Activated effector memory CD4-positive, alpha-beta T cell treated with anti-CD3 and anti-CD28 coated beads, Interleukin-2, amount 50 U/mL, for 16 hours (primary cell): ENCODE measurements at places on chromosomes 7 and 10.

DNA sequence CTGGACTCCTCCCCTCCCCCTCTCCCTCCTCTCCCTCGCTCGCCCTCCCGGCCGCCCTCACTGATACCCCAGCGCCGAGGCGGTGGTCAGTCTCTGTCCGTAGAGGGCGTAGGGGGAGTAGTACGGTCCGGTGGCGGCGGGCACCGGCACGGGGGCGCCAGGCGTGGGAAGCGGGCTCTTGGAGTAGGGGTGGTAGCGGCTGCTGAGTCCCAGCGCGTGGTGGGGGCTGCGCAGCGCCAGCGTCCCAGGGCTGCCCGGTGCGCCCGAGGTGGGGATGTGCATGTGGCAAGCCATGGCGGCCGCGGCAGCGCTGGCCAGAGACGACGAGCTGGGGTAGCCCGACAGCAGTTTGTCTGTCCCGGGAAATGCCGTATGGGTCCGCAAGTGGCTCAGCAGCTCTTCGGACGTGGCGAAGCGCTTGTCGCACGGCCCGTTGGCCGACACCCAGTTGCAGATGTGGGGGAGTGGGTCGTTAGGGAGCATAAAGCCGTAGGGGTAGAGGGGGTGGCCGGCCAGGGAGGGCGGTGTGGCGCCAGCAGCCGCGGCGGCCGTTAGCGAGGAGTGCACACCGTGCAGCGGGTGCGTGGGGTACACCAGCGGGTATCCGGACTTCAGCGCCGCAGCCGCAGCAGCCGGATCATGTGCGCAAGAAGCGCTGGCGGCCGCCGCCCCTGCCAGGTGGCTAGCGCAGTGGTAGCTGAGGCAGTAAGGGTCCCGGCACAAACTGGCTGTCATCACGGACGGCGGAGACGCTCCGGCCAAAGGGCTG is 2.7 kb downstream of the ZNF503 start:
- DNase-seq: no peak

DNA sequence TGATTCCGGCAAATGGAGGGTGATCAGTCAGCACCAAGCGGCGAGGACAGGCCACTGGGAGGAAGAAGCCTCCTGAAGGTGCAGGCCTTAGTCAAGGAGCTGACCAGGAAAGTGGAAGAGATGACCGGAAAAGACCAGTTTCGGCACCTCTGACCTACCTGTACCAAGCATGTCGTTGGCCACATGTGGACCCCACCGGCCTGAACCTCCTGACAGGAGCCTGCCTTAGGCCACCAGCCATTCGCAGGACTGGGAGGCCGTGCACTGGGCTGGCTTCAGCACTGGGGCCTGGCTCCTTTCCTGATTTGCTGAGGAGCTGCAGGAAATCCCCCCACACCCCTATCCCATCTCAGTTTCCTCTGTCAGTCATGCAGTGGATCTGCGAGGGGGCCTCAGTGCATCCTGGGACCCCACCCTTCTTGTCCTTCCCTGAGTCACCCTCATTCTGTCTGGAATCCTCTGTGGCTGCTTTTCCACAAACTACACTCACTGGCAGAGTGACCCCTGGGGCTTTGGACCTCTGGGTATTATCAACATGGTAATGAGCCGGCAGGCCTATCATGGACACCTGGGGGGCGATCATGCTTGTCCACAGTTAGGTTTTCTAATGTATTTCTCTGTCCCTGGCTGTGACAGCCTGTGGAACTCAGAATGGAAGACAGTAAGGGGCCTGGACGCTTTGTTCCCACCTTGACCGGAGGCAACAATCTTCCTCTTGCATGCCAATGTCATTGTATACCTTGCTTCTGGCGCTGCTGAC is 33.0 kb downstream of the RAMP3 start:
- peak; percentile 52 for DNase-seq

DNA sequence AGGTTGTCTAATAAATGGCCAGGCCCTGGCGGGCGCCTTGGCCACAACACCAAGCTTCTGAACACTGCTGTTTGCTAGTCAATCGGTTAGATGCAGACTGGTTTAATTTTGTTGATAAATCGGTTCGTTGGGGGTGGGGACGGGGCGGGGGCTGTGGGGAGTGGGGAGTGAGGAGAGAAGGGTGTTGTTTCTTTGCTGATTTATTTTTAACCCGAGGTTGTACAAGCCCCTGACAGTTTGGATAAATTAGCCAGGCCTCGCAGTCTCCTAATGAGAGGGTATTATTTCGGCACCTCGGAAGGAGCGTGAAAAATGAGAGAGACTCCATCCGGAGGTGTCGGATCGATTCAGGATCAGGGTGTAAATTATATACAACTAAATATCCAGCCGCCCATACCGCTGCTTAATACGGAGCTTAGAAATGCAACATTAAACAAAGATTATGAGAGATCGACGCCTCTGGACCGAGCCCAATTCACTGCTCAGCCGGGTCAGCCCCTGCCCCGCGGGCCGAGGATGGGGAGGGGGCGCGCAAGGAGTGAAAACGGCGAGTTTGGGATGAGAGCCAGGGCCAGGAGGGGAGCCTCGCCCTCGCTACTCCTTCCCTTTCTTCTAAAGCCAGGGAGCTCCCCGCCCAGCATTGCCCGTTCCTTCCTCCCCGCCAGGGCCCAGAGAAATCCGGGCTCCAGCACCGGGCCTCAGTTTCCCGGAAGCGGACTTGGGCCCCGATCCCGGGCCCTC is 8.0 kb downstream of the UNCX start:
- no peak for DNase-seq

DNA sequence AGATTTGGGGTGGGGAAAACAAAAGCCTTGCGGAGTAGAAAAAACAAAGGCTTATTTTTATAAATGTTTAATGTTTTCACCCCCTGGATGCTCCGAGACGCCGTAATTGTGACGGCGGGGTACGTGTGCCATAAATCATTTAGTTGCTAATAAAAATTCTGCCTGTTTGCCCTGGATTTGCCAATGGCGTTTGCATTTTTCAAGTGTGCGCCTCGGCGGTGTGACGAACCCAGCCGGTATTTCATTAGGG is 2.5 kb upstream of the TNRC18 start:
- no peak for DNase-seq

DNA sequence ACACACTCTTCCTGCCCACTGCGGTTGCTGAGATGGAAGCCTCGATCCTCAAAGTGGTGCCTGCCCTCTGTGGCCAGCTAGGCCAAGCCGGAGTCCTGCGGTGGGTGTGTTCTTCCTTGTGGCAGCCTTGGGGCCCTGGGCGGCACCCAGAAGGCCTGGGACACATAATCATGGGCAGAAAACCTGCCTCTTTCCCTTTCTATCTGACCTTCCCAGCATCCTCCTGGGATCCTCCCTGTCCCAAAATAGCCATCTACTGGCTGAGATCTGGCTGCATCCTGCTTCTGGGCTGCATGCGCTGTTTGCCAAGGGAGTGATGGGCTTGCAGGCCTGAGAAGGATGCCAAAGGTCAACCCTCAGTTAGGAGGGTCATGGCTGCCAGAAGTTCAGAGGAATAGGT is 23.9 kb downstream of the COL13A1 start:
- DNase-seq: no peak

DNA sequence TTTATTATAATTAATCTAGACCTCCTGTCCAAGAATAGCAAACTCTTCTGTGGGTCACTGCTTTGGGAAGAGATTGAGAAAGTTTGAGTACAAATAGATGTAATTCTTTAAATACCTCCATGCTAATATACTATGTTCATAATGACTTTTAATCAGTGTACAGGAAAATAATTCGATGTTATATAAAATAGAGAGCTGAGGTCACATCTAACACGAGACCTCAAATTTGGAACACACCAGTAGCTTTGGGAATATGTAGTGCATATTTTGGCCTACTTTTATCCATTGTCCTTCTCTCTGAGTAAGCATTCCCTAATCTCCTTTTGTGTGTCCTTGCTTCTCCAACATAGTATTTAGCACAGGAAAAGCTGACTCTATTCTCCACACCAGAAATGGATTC is 27.3 kb upstream of the CABCOCO1 start:
- DNase-seq: no peak

DNA sequence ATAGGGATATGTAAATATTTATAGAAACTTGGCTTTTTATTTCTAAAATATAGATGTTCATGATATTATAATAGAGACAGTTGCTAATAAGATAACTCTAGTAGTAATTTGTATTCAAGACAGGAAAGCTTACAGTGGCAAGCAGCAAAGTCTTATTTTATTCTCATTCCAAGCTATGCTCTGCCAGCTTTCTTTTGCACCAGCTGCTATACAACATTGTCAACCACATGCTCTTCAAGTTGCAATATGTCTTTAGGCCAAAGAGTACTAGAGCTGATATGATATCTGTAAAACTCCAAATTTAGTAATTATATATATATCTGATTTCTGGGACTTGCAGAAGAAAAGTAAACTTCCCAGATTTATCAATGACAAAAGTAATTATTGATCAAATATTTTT is 350.1 kb downstream of the HGF start:
- no peak for DNase-seq

DNA sequence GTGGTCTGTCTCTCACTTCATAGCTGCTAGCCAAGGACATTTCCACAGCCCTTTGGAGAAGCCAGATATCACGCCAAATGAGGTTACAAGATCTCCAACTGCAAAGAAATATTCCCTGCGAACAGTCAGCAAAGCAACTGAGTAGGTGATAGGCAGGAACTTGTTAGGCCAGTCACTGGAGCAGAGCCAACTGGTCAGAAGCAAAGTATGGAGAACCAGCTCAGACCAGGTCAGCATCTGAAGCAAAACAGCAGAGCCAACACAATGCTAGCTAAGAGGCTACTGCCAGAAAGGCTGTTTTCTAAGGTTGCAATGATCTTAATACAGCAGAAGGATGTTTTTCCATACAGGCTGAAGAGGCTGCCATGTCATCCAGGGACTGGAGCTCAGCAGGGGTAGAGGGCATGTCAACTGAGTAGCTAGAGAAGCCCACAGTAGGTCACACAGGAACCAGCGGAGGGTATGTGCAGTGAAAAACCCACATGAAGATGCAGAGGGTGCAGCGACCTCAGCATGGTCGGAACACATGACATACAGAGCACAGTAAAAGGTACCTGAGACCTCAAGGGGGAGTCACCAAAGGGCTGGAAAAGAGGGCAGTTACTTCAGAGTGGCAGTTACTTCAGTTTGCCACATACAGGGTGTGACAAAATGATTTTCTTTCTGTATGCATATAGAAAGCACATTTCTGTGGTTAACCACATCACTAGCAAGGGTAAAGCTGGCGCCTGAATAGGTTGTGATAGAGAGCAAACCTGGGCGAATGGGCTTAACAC is 8.9 kb downstream of the SEC31B start:
- DNase-seq: peak; percentile 81

GRCh38 chr7:74482197-74482467 is 28.4 kb downstream of the GTF2IRD1 start:
- DNase-seq: no peak

DNA sequence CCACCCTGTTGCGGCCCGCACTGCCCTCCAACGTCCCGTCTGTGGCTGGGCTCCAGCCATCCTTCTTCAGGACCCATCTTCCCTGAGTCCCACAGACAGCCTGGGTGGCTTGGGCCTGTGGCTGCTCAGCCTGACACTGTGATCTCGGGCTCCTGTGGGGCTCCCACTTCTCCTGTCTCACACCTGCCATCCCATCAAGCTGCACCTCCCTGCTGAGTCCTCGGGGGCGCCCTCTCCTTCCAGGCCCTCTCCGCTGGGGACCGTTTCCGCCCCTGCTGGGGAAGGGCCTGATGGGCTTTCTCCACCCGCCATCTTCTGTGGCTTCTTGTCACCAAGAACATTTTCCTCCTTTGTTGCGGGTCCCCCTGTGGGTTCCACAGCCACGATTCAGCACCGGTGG is 173.8 kb upstream of the PPP2R2D start:
- DNase-seq: peak; percentile 51

- DNase-seq: no peak
Measured at GRCh38 chr7:27606270-27607209, 56.1 kb downstream of the HIBADH start.

- DNase-seq: no peak
Measured at GRCh38 chr7:91043186-91043585, 221.0 kb upstream of the FZD1 start.

DNA sequence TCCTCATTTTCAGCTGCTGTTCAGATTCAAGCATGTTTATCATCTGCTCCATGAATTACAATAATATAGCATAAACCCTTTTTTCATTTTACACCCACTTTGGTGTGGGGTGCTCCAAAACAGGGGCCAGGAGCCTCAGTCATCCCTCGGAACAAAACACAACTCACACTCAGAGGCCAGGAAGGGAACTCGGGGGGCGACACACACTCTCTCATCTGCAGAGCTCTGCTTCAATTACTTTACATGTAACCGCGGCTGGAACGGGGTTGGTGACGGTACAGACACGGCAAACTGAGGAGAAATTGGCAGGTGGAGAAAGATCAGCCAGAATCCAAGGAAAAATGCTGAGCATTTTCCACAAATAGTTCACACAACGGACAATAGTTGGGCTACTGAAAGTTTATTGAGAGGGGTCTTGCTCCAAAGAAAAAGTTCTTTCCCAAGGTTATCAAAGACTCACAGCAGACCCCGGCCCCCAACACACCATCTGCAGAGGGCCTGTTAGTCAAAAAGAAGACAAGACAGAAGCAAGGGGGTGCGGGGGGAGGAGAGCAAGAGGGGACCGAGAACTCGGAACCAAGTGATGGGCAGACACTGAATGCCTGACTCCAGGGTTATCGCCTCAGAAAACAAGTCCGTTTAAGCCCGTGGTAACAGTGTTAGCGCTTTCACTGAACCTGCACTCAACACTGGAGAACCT is 20.5 kb downstream of the DIP2C start:
- DNase-seq: no peak

- peak; percentile 83 for DNase-seq
Measured at GRCh38 chr10:133324198-133324792, 12.4 kb downstream of the CALY start.

- no peak for DNase-seq
Measured at GRCh38 chr7:69651101-69651590, 52.9 kb downstream of the AUTS2 start.

DNA sequence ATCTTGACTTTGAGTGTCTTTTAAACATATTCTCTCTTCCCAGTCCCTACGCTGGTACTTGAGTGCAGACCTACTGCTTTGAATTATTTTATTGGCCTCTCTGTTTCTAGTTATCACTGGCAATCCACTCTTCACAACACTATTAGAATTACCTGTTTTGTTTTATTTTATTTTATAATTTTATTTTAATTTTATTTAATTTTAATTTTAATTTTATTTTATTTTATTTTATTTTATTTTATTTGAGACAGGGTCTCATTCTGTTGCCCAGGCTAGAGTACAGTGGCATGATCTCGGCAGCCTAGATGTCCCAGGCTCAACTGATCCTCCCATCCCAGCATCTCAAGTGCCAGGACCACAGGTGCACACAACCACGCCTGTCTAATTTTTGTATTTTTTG is 6.8 kb downstream of the STK17A start:
- no peak for DNase-seq

- no peak for DNase-seq
Measured at GRCh38 chr7:139332697-139333359, 8.3 kb upstream of the FMC1 start.

DNA sequence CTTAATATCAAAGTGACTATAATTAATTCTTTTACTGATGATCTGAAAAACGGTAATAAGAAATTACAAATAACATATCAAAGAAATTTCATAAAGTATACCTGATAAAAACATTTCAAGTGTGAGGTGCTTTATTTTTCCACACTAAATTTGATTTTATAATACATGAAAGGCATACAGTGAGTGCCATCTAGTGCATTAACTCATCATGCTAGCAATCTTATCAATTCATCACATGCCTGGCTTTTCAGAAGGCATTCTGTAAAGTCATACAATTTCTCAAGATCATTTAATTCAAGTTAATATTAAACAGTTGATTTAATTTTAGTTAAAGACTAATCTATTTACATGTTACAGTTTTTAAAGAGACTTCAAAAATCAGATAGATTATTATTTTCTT is 1020.9 kb downstream of the GATA3 start:
- no peak for DNase-seq

- no peak for DNase-seq
Measured at GRCh38 chr10:48241332-48241731, 33.2 kb downstream of the FRMPD2 start.
